ENCODE measurements at places on chromosomes 3 and 15.

DNA sequence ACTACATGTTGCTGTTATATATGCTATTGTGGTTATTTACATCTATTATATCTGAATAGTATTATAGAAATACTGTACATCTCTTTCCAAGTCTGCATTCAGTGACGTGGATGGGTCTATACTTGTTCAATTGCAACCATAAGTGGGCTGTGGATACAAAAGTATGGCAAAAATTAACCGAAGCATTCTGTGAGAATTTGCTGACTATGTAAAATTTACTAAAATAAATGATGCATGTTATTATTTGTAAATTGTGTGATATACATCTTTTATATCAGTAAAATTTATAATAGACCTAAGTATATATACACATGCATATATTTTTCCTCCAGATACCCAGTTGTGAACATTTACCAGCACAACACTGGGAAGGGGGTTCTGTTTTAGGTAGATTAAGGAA is 215.1 kb downstream of the NECTIN3 start:
- DNase-seq: no peak

DNA sequence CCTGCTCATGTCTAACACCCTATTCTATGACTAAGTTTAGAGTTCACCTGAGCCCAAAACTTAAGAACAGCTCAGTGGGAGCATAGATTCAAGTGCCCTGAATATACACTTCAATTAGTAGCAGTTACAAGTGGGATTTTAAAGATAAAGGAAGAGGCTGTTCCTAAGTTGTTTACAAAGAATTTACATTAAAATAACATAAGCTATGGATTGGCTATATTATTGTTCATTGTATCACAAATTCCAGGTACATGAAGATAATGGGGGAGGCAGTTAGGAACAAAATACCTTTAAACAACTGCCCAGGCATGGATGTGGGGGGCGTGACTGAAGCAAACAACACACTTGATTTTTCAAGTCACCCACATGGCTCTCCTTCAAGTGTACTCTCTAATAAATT is 52.7 kb downstream of the ROPN1B start:
- DNase-seq: no peak

DNA sequence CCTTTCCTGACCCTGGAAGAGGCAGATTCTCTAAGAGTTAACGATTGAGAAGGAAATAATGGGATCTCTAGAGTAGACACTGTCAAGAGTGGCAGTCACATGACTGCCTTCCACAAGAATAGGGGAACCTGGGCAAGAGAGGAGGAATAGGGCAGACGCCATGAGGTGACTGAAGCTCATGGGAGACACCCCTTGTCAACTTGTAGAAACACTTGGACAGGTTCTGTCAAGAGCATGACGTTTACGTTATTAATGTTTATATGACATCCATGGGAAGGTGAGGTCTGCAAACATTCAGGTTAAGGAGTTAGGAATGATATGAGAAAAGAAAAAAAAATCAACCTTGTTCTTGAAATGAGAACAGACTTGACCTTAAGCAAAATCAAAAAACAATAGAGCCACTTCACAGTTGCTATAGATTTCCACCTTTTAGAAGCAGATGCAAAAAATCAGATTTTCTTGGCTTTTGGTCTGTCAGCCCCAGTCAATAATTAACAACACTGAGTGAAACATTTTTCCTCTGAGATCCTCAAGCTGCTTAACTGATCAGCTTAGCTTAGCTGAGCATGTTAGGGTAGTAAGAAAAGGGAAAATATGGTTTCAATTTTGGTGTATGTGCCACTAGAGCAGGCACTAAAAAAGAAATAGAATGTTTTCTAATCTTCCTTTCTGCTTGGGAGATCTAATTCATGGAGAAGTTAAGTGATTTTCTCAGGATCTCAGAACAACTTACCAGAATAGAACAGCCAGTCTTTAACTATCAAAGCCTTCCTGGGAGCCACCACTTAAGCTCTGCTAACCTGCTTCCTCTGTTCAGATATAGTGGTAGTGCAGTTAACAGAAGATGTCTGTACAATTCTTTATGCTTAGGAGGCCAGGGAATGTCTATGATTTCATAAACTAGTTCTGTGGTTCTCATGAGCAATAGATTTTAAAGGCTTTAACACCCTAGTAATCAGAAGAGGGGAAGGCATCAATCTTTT is 116.9 kb downstream of the B3GALNT1 start:
- no peak for DNase-seq

GRCh38 chr3:20352546-20353179 is 166.7 kb upstream of the SGO1 start:
- DNase-seq: no peak

GRCh38 chr3:134255404-134255803 is 4.7 kb upstream of the RYK start:
- DNase-seq: no peak

DNA sequence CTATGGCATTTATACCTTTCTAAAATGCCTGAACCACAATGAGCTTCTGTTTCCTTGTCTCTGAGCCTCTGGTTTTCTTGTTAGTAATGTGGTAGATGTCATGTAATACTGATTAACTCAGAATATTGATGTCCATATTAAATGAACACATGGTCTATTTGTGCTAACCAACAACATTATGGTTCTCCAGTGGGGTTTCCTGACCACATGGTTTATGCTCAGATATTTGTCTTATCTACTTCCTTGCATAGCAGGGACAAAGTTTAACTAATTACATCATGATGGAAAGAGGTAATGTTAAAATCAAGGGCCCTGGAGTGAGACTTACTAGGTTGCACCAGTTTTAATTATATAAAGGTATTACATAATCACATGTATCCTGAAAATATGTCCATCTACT is 62.6 kb upstream of the SCN10A start:
- DNase-seq: no peak
